ENCODE measurements at places on chromosomes 2 and 18.

DNA sequence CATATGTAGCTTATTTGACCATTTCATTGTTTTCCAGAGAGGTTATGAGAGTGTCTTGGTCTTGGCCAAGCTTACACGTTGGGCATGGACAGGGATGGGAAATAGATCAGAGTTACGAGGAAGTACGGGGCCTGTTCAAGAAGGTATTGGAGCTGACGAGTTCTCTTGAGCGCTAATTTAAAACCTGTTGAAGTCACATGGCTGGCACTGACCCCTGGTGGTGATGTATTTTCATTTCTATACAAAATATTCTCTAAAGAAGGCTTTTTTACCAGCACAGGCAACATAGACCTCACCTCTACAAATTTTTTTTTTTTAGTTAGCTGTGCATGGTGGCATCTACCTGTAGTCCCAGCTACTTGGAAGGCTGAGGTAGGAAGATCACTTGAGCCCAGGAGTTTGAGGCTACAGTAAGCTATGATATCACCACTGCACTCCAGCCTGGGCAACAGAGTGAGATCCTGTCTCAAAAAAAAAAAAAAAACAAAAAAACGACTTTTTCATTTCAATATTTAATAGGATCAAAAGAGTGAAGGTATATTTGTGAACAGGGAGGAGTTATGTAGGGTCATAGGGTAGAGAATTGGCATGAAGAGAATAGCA, 19.6 kb downstream of the UGP2 start:
- DNase-seq: no peak

DNA sequence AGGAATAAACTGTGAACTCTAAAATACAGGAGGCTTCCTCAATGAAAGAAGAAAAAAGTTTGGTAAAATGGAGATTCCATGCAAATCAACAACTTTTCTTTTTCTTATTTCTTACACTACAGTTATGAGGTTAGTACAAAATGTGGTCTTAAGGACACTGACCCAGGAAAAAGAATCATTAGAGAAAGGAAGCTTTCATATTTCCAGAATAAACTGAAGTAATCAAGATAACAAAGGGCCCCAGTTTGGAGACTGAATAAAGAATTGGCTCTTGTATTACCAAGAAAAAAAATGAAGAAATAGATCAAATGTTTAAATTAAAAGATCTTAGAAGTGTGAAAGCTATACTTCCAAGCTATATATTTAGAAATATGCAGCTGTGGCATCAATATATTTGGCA, 72.3 kb downstream of the SLC66A3 start:
- DNase-seq: no peak

DNA sequence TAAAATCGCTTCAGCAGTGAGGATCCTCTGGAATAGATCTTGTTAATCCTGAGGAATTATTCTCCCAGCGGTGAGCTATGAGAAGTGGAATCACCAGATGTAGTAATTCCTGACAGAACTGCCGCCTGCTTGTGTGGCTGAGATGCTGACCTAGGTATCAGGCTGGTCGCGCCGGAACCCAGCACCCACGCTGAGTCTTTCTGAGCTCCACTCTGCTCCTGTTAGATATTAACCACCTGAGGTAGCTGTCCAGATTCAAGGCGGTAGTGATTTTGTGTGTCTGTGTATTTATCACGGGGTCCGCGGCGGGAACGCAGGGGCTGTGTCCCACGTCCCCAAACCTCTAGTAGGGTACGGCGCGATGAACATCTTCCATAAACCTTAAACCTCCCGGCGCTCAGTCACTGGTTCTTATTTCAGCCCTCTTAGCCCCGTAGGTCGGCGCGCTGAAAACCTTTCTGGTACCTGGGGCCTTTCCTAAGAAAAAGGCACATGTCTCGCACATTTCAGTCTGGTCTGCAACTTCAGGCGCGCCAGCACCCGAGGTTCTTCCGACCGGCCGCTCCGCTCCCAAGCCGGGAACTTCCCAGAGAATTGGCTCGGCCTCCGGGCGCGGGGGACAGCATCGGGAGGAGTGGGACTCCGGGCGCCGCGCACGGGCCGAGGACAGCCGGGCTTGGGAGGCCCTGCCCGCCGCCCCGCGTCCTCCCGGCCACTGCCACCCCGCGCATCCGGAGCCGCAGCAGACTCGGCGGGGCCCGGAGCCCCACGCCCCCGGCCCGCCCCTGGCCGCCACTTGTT, 542 bp upstream of the CNNM3 start:
- DNase-seq: no peak

GRCh38 chr2:179049546-179050311, at the start of gene CCDC141:
CCDC141 (minus strand) TSS chr2:179050137; CDS start chr2:179049941, 196 bp downstream.
- no peak for DNase-seq

DNA sequence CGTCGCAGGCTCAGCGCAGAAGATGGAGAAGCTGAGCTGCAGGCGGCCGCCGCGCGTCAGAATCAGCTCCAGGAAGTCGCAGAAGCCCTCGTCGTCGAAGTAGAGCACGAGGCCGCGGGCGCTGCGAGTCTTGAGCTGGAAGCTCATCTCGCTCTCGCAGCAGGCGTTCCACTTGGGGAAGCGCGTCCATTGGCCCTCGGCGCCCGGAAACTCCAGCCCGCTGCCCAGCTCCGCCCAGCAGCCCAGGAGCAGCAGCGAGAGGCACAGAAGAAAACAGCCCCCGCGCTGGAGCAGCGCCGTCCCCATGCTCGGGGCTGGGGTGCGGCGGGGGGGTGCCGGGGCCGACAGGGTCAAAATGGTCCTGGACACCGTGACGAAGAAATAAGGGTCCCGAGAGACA, 4.0 kb downstream of the NRXN1 start:
- DNase-seq: no peak

DNA sequence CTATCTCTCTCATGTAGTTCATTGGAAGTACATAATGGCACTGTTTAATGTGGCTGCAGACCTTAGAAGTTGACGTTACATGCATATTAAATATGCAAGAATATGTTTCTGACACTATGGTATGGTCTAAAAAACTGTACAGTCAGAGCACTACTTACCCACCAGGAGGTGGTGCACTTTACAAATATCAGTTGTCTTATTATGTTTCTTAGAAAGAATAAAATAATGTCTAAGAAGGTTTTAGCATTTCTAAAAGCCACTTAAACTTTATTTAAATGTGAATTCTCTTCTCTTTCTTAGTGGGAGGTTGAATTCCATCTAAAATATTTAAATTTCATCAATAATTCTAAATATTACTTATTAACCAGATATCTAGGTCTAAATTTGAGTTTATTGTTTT, 4.3 kb downstream of the TMEFF2 start:
- no peak for DNase-seq

- no peak for DNase-seq
Measured at GRCh38 chr2:33056170-33056569, 109.4 kb downstream of the LTBP1 start.

GRCh38 chr2:52968043-52968442, 799.6 kb upstream of the CHAC2 start:
- no peak for DNase-seq

DNA sequence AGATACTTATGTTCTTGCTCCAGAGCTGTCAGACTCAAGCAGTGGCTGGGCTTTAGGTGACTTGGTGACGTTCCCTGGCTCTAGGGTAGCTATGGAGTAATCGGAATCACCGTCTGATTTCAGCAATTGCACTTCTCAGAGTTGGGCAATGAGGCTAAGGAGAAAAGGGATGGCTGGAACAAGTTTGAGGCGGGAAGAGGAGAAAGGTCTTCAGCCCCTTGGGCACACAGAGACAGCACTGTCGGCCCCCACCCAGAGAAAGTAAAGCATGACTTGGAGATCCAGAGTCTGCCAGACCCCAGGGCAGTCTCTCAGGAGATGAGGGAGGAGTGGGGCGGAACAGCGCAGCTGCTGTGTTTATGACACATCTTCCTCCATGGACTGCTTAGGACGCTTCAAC, 114.5 kb downstream of the KLHL29 start:
- DNase-seq: no peak

DNA sequence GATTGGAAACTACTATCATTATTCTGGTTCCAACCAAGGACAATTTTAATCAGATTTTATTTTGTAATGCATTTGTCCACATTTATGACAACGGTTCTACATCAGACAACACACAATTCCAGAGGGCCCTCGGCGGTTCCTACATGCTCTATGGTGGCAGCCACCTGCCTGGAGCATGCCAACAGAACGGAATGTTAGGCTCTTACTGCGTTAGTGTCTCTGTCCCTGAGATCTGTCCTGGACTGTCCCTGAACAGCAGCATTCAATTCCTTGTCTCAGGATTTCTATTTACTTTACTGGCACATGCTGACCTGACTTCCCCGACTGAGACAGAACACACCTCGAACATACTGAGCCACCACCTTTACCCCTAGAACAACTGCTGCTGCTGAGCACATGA, 117.7 kb downstream of the CCBE1 start:
- DNase-seq: no peak

GRCh38 chr2:1310202-1310601, 103.1 kb upstream of the TPO start:
- DNase-seq: no peak

- DNase-seq: no peak
Measured at GRCh38 chr2:83744855-83745254, 714.2 kb downstream of the SUCLG1 start.

GRCh38 chr2:72576861-72577260, 249.0 kb downstream of the EXOC6B start:
- no peak for DNase-seq

DNA sequence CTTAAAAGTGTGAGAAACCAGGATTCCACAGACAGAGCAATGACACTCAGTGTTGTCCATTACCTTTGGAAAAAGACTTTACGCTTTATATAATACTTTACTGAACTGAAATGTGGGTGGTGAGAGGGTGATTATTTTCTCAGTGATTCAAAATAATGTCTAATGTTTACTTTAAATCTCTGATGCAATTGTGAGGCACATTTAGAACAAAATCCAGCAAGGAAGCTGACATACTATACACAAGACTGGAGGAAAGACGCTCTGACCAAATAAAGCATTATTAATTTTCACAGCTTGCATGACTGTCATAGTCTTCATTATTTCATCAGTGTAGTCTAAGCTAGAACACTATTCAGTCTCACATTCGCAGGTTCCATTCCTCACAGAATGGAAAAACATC, 34.1 kb upstream of the STAT1 start:
- DNase-seq: no peak

DNA sequence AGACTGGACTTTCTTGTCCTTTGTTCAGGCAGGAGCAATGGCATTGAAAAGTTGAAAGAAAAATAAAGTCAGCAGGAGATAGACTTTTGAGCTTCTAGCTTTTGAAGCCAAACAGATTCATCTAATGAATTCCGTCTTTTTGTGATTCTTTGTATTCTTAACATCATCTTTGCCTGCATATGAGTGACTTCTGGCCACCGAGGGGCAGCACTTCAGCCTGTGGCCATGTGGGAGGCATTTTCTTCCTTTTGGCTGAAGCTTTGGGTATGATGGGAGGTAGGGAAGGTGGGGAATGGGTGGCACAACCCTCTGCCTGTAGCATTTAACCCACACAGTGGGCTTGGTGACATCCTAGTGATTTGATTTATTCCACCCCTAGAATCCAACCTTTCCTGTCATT, 220.6 kb downstream of the SETBP1 start:
- no peak for DNase-seq

DNA sequence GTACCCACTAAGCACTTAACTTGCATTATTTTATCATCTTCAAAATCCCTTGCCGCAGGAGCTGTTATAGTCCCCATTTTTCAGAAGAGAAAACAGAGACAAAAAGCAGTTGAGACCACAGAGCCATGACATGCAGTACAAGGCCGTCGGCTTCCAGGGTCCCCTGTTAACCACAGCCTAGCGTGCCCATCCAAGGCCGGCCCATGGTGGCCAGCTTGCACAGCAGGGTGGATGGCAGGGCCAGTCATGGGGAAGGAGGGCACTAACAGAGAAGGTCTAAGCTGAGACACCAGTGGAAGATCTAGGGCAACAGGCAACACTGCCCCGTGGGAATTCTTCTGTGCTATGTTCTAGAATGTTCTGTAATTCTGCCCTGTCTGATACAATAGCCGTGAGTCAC, 192.6 kb upstream of the ID2 start:
- DNase-seq: no peak

- DNase-seq: no peak
Measured at GRCh38 chr2:220837226-220837625, 734.9 kb downstream of the EPHA4 start.

- no peak for DNase-seq
Measured at GRCh38 chr18:4264347-4264791, 190.7 kb downstream of the DLGAP1 start.

DNA sequence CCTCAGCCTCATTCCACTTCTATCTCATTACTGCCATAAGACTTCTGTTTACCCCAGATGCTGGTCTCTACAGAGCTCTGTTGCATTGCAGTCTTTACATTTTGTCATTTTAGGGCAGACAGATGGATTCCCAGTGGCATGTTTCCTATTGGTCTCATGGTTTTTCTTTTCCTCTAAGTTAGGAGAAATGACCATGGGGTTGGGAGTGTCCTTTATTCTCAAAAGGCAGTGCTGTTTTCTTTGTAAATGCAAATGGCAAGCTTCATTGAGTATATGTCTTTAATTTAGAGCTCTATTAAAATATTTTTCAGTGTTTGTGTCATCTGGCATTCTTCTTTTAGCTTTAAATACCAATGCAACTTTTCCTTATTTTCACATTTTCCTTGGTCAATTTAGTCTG, 57.0 kb downstream of the MSTN start:
- no peak for DNase-seq

GRCh38 chr18:12308386-12309100, 502 bp downstream of the TUBB6 start:
- DNase-seq: peak; percentile 79

GRCh38 chr18:13414102-13414501, 195.5 kb downstream of the LDLRAD4 start:
- DNase-seq: no peak

GRCh38 chr2:18336975-18337374, 223.5 kb downstream of the RDH14 start:
- DNase-seq: no peak

- DNase-seq: no peak
Measured at GRCh38 chr2:176976736-176977685, 235.6 kb upstream of the HNRNPA3 start.
